Mesenteric fat pad (tissue), 1 donor: ENCODE measurements at places on chromosomes 1 and 21. TPM values are rescaled to one million over a fixed set of nuclear protein-coding genes. Genes with fewer than 3 reads are reported as not detected.

The NLRP3 gene
- 11.5 TPM for total RNA-seq

The ASCL5 gene
- total RNA-seq, result not detected

The PTPN22 gene
- 3.7 TPM for total RNA-seq

The USP48 gene
- total RNA-seq, result 53.7 TPM

The RAB42 gene
- 10.2 TPM for total RNA-seq

The RGS4 gene
- 2.1 TPM for total RNA-seq

The OR2T2 gene
- not detected for total RNA-seq

The DMBX1 gene
- 0.45 TPM for total RNA-seq

The S100A6 gene
- total RNA-seq, result 1,184 TPM

DNA sequence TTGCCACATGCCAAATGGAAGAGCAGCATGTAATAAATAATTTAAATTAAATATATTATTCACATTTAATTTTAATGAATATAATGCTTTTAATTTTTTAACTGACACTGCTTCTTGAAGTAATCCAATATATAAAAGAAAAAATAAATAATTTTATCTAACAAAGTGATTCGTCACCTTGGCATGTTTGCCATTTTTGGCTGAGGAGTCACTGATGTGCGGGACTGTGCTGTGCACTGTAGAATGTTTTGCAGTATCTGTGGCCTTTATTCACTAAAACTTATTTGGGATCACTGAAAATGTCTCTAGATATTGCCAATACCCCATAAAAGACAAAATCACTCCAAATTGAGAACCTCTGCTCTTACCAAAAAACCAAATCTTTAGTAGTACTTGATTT lies 807.8 kb downstream of the BRINP3 start:
- DNase-seq, result no peak

- DNase-seq, result no peak
These were observed 81.4 kb downstream of the RUNX1 start for GRCh38 chr21:34967509-34968289.

GRCh38 chr1:12173631-12174121 lies 6.9 kb downstream of the TNFRSF1B start:
- DNase-seq, result no peak

GRCh38 chr1:99305626-99306025 lies 41.3 kb downstream of the PLPPR4 start:
- DNase-seq, result no peak

DNA sequence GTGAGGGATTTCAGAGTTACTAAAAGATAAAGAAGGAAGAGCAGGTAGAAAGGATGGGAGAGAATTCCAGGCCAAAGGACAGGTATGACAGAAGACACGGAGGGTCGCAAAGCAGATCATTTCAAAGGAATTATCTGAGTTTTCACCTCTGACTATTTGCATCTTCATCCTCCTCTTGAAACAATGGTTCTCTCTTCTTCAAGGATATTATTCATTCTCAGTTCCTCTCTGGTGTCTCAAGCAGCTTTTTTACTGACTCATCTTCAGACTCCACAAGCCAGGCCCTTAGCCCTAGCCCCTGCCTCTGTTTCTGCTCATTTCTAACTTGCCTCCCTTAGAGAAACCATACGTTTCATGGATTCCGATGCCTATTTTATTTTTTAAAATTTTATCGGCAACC lies 15.0 kb downstream of the DDX59 start:
- no peak for DNase-seq

DNA sequence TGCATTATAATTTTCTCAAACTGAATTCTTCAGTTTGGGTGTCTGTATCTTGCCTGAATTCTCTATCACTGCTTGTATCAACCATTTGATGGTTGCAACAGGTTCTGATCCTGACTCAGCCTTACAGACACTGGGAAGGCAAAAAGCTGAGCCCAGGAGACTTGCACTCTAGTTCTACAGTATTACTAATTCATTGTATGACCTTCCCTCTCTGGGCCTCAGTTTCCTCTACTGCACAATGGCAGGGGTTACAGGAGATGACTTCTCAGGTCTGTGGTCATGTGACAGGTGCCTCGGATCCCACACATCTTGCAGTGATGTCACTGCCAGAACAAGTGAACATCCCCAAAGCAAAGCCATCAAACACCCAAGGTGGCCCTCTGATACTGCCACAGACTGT lies 38.7 kb downstream of the RRAGC start:
- no peak for DNase-seq

DNA sequence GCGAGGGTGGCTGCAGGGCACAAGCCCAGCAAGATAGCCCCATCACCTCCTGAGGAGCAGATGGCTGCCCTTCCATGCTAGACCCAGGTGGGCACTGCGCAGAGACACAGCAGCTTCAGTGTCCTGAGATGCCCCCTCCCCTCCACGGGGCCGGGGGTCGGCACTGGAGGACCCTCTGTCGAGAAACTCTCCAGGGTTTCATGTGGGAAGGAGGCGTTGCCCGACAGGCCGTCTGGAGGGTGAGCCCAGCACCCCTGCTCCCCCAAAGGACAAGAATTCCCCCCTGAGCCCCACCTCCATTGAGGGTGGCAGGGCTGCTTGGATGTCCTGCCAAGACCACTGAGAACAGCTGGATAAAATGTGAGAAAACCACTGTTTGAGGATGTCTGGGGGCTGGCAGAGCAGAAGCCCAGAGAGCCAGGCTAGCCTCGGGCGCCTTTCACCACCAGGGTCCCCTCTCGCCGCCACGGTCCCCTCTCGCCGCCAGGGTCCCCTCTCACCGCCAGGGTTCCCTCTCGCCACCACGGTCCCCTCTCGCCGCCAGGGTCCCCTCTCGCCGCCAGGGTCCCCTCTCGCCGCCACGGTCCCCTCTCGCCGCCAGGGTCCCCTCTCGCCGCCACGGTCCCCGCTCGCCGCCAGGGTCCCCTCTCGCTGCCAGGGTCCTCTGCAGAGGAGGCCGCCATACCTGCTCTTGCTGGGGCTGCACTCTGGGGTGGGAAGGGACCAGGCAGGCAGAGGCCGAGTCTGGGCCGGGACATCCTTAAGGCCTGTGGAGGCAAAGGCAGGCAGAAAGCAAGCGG lies 44.2 kb downstream of the SLC19A1 start:
- DNase-seq, result no peak

GRCh38 chr1:247362153-247362552 lies 30.5 kb upstream of the ZNF496 start:
- DNase-seq, result no peak

DNA sequence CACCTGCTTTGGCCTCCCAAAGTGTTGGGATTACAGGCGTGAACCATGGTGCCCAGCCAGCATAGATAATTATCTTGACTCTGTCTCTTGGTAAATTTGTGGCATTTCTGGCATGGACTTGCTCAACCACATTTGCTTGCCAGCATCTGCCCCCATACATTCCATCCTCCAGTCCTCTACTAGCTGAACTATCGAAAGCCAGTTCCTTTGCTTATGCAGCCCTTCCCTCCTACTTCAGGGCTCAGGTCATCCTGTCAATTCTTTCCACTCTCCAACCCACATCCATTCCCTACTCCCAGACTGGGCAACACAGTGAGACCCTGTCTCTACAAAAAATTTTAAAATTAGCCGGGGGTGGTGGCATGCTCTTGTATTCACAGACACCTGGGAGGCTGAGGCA lies 13.0 kb upstream of the UQCRHL start:
- DNase-seq, result peak; percentile 24

DNA sequence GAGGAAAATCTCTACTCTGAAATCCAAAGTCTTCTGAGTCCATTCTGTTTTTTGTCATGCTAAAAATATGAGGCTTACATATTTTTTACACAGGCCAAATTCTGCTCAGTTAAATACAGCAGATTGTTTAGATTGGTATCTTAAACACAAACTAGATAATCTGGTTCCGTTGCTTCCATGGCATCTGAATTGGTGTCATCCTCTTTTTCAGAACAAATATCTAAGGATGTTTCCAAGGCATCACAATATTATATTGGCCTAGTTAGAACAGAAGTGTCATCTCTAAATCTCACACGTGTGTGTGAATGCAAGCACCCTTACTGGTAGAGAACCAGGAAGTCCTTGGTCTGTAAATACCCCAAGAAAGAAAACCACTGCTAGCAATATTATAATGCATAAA lies 151.2 kb downstream of the NRIP1 start:
- DNase-seq, result no peak

- DNase-seq, result no peak
These were observed 163.7 kb downstream of the ROR1 start for GRCh38 chr1:63937461-63938022.

DNA sequence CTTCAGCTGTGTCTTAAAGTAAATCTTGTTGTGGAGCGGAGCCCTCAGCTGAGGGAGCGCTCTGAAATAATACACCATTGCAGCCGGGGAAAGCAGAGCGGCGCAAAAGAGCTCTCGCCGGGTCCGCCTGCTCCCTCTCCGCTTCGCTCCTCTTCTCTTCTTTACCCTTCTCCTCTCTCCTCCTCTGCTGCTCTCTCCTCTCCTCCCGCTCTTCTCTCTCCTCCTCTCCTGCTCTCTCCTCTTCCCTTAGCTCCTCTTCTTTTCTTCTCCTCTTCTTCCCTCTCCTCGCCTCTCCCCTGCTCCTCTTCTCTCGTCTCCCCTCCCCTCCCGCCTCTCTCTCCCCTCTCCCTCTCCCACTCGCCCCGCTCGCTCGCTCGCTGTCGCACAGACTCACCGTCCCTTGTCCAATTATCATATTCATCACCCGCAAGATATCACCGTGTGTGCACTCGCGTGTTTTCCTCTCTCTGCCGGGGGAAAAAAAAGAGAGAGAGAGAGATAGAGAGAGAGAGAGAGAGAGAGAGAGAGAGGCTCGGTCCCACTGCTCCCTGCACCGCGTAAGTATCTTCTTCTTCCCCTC lies at the start of gene PROX1:
PROX1 (plus strand) TSS at position 47 of the 580 bp plus-strand sequence. CDS start 8,563 bp downstream, outside the sequence.
- DNase-seq, result no peak

GRCh38 chr21:38590449-38591217 lies 92.4 kb upstream of the ERG start:
- DNase-seq, result no peak

- no peak for DNase-seq
These were observed 16.3 kb upstream of the OLFML2B start for GRCh38 chr1:162040001-162040400.

DNA sequence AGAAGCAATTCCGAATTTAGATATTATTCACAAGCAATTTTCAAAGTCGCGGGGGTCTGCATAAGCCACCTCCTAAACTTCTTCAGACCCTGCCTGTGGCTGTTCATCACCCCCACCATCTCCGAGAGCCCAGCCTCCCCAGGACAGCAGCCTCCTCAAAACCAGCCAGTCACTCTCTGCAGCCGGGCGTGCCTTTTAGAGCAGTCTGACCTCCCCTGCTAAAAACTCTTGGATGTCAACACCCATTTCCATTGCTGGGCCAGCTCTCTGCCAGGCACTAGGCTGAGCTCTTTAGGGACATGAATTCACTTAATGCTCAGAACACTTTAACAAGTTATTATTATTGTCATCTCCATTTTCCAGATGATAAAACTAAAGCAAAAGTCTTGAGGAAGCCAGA lies 11.7 kb downstream of the ADPRS start:
- DNase-seq, result no peak
